Lung microvascular endothelial cell (primary cell): ENCODE measurements at places on chromosomes 7 and 10. TPM values are rescaled to one million over a fixed set of nuclear protein-coding genes. Genes with fewer than 3 reads are reported as not detected.

Gene CUBN
- 3.1 and 4.2 TPM in 2 replicates for total RNA-seq

Gene ADCY1
- total RNA-seq: 0.40 and 0.44 TPM in 2 replicates

Gene IDI2
- total RNA-seq: not detected in 2 replicates

Gene SUV39H2
- 7.6 and 8.1 TPM in 2 replicates for total RNA-seq

Gene AQP1
- total RNA-seq: 1.4 and 1.7 TPM in 2 replicates

Gene SSBP1
- 91.5 and 117 TPM in 2 replicates for total RNA-seq

- DNase-seq: no peak
Measured at GRCh38 chr10:89001729-89002072, 11.1 kb downstream of the FAS start.

DNA sequence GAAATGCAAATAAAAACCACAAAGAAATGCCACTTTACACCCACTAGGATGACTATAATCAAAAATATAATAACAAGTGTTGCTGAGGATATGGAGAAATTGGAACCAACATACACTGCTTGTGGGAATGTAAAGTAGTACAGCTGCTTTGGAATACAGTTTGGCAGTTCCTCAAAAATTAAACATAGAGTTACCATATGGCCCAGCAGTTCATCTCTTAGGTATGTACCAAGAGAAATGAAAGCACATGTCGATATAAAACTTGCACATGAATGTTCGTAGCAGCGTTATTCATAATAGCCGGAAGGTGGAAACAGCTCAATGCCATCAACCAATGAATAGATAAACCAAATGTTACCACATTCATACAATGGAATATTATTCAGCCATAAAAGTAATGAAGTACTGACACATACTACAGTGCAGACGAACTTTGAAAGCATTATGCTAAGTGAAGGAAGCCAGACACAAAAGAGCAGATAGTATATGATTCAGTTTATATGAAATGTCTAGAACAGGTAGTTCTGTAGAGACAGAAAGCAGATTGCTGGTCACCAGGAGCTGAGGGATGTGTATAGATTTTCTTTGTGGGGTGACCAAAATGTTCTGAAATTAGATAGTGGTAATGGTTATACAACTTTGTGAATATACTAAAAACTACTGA lies 12.4 kb downstream of the BCAP29 start:
- DNase-seq: no peak

- DNase-seq: no peak
Measured at GRCh38 chr10:119425881-119426170, 116.7 kb downstream of the RGS10 start.

- no peak for DNase-seq
Measured at GRCh38 chr7:104179178-104179577, 28.6 kb downstream of the ORC5 start.

DNA sequence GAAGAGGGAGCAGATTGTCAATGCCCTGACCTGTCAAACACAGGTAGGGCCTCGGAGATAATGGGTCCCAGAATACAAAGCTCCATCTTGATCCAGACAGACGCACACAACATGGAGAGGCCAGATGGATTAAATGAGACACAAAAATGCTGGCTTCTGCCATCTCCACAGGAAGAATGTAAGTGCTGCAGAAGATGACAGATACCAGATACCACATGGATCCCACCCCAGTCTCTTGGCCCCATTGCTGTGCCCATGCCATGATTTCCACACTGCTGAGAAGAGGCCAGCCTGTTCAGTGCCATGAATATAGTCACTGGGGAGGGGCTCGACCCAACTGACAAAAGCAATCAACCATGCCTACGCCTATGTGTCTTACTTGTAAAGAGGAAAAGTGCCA lies 487.9 kb downstream of the PARD3 start:
- DNase-seq: no peak

GRCh38 chr7:36860681-36861080 lies 136.4 kb upstream of the AOAH start:
- no peak for DNase-seq

DNA sequence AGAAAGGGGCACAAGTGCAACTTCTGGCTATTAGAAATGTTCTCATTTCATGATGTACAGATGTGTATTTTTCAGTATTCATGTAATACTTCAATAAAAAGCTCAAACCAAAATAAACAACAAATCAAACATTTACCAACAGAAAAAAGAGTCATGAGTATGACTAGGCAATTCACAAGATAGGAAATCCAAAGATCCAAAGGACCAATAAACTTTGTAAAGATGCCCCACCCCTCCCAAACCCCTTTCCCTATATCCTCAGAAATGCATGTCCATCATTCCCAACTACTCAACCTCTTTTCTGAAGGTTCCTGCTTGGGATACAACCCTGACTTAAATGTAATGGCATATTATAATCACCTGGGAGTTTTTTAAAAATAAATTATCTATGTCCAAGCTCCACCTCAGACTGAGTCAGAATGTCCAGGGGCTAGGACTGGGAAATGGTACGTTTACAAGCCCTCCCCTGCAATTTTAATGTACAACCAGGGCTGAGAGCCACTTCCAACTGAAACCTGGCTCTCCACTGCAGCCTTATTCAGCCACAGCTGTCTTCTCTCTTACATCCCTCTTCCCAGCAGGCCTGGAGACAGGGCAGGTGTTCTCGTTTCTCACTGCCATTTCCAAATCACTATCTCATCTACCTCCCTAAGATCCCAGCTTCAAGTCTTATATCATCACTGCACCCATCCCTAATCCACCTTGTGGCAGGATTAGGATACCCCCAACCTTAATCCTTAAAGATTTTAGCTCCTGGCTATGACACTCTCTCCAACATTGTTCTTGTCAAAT lies 36.5 kb downstream of the COA1 start:
- no peak for DNase-seq

- DNase-seq: peak; percentile 59
Measured at GRCh38 chr10:118800920-118801319, 46.1 kb upstream of the CACUL1 start.

DNA sequence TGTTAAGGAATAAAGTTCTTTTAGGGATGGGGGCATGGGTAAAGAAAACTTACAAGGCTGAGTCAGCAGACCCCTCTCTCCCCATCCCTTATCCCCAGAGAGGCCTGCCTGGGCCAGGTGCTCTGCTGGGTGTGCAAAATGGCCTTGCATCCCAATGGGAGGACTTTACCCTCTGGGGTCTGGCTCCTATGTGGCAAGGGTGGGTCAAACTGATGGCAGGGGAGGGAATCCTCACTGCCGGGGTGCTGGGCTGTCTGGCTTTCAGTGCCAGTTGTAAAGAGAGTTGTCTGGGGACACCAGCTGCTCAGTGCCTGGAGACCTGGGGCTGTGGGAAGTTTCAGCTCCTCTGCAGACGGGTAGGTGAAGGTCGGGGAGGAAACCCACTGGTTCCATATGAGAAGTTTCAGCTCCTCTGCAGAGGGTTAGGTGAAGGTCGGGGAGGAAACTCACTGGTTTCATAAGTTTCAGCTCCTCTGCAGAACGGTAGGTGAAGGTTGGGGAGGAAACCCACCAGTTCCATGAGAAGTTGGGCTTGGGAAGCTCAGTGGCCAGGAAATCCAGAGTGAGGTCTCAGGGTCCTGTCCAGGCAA lies 127.2 kb upstream of the PODXL start:
- no peak for DNase-seq

DNA sequence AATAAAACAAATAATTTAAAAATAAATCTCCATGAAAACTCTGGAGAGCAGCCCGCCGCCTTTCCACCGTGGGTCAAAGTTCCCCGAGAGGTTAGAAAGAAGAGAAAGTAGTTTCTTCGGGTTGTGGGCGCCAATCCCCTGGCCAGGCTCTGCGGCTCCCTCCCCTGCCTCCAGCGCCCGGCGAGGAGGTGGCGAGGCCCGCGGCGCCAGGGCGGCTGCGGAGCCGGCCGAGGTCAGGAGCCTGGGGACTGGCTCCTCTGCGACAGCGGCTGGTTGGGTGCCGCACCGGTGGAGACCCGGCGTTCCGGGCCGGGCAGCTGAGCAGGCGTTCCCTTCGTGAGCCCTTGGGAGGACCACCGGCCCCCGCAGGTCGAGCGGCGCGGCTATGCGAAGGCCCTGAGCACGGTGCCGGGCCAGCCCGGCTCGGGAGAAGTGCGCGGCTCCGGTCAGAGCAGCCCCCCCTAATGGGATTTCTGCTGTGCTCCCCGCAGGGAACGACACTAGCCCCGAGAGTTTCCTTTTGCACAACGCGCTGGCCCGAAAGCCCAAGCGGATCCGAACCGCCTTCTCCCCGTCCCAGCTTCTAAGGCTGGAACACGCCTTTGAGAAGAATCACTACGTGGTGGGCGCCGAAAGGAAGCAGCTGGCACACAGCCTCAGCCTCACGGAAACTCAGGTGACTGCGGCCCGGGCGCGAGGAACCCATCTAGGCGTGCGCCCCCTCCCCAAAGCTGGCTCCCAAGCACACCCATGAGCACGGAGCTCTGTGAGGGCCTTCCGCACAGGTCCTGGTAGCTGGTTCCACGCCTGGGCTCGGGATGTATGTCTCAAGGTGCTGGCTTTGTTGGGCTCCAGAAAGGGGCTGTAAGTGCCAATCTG lies 2.8 kb downstream of the EMX2 start:
- DNase-seq: no peak

- peak; percentile 72 for DNase-seq
Measured at GRCh38 chr7:1512781-1513656, 8.8 kb upstream of the INTS1 start.

DNA sequence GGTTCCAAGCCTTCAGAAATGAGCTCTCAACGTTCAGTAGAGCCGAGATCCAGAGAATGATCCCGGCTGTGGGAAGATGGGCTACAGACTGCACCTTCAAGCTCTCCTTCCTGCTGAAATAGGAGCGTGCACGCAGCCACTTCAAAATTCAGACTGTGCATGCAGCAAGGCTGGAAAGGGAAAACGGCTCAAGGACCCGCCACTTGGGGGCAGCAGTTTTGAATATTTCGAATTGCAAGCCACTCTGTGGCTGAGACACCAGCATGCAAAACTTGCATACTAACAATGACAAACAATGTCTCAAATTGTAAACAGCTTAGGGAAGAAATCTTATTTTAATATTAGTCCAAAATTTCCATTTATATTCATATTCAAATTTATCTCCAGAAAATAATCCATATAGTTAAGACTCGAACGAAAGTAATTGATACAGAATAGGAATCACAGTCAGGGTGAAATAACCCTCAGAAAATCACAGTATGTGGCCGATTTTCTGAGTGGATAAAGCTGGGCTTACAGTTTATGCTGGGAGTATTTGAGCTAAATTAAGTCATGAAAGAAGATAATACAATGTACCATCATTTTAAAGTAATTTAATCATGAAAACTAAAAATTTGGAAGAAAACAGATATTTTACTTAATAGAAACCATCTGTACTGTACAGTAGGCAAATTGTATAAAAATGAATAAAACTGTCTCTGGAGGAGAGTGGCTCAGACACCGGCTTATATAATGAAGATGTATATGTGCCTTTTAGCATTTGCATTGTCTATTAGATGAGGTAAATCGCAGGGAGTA lies 137.9 kb upstream of the MKI67 start:
- DNase-seq: peak; percentile 68

- DNase-seq: no peak
Measured at GRCh38 chr7:137343281-137343841, at the start of gene PTN. Gene PTN, minus strand, starts transcription at chr7:137343733. Its CDS starts 88,760 bp downstream, at chr7:137254973.

GRCh38 chr7:113414401-113415035 lies 296.2 kb upstream of the SMIM30 start:
- DNase-seq: no peak
